ENCODE measurements at places on chromosomes 5 and 9.

GRCh38 chr9:133050781-133051180 lies 11.0 kb upstream of the CEL start:
- no peak for DNase-seq

DNA sequence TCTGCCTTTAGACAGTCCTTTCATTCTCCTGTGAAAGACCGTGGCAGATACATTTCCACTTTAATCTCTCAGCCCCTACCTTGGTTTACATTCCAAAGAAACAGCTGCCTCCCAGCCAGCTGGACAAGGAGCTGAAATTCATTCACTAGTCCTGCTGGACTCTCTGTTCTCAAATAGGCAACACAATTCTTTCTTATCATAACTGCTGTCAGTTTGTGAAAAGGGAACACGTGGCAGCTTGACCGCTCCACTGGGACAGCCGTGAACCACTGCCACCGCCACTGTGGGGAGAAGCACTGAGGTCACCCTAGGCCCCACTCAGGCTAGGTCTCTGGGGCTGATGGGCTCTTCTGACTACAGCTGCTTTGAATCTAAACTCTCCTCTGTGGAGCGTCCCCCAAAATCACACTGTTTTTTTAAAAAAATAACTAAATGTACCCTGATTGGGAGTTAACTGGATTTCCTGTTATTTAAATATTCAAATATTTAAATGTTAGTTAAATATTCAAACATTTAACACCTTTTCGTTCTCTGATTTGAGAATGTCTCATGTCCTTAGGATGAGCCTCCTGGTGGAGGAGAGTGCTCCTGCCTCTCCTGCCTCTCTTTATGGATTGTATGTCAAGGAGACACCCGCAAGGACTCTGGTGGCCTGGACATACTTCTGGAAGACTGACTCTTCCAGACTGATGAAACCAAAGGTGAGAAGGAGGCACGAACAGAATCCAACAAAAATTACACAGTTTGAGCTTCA lies 120.1 kb downstream of the BOD1 start:
- no peak for DNase-seq

DNA sequence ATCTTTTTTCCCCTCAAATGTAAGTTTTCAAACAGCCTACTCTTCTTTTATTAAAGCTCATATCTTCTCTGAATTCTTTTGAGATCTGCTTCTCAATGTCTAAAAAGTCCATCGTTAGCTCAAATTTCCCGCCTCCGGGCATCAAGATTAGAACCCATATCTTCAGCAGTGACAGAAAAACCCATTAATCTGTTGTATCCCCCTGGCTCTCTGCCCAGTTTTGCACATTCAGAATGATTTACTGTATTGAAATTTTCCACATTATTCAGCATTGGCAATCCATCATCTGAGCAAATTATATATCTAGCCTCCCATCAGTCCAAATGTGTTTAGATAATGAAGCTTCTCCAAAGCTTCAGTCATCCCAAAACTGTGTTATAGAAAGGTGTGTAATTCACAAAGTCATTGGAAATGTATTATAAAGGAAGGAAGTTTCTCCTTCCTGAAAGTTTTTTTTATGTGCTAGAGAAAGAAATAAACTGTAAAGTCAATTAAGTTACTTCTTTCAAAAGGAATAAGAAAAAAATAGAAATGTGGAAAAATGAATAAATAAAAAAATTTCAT lies 849.9 kb downstream of the MAT2B start:
- no peak for DNase-seq

DNA sequence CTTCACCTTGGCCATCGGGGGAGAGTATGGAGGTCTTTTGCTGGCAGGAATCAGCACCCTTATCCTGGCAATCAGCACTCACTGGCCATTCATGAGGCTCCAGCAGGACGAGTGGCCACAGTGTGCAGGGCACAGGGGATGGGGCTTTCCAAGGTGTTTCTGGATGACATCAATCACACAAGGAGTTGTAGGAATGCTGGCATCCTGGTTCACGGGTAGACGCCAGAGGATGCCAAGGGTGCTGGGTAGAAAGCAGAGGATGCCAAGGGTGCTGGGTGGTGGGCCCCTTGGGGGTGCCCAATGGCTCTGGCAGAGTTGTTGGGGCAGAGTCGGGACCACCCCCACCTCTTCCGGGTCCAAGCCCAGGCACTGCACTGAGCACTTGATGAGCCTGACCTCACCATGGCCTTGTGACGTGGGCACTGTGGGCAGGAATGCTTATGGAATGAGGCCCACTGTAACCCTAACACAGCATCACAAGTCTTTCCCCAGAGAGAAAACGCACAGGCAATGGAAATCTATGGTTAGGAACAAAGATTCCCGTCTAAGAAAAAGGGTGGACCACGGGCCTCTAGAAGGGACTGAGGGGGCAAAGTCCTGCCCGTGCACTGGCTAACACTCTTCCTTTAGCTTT lies 29.1 kb downstream of the CEL start:
- no peak for DNase-seq

DNA sequence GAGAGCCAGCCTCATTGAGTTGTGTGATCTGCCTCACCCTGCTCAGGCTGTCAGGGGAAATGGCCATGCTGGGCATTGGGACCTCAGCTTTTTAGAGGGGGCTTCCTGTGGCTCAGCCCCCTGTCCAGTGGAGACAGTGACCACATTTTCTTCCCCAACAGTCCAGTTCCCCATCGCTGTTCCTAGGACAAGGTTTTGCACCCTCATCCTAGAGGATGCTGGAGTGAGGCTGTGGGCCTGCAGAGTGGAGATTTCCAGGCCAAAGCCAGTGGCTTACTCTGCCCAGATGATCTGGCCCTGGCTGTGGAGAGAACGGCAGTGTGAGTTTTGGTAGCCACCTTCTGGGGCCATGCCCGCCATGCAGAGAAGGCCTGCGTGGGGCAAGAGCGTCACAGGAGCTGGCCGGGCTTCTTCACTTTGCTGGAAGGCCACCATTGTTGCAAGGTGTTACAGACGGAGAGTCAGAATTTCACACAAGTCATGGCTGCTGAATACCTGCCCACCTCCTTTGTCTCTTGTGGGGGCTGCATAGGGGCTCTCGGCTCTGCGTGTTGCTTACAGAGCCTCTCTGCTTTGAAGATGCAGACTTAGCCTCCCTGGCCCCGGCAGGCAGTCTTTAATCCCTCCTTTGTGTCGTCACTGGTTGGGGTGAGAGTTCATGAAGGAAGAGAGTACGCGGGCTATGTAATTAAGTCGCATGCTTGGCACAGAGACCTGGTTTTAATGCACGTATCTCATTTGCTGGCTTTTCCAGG lies 35.2 kb upstream of the PITX1 start:
- DNase-seq = no peak

- DNase-seq = no peak
Measured at GRCh38 chr5:37665889-37666288, 174.0 kb downstream of the GDNF start.

DNA sequence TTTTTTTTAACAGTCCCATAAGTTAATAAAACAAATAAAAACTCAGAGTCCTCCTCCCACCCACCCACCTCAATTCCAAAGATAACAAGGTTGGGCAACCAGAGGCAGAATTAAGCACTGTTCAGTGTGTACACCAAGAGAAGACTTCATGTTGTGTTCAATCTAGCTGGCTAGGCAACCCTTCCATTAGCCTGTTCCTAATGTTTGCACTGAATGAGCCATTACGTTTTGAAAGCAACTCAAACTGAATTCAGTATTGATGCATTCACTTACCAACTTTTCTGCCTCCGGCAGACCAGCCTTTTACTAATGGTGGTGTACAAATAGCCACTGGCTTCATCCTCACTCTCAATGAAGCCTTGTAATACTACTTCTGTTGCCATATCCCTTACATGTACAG lies 47.5 kb downstream of the PBX3 start:
- DNase-seq = no peak

DNA sequence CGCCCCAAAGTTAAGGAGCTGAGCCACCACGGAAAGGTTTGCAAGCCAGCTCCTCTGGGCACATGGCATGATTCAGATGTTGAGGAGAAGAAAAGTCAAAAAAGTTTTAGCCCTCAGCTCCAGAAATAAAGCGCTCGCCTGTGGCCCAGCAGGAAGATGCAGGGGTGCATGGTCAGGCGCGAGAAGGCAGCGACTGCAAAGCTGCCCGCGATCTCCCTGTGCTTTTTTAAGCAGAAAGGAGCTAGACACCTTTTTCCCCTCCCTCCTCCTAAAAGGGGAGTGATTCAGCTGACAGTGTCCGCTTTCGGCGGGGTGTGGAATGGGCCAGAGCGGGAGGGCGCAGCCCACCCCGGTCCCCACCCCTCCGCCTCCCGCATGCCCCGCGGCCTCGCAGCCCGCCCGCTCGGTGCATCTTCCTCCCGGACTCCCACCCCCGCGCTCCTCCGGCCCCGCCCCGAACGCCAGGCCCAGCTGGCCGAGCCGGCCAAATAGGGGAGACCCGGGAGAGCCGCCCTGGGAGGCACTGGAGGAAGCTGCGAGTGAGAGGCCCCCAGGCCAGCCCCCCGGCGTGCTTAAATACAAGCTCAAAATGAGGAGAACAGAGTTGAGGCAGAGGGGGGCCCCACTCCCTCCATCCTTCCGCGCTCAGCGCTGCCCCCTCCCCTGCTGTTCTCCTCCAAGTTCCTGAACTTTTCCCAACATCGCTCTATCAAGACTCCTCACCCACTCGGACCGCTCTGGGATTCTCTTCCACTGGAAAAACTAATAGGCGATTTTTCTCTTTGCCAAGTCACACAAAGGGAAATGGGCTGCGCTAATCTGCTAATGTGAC lies at the start of gene ADAMTS12:
Gene ADAMTS12 (minus strand): TSS at position 203 of the 832 bp plus-strand sequence. CDS start 134 bp downstream, at position 69.
- DNase-seq = no peak

DNA sequence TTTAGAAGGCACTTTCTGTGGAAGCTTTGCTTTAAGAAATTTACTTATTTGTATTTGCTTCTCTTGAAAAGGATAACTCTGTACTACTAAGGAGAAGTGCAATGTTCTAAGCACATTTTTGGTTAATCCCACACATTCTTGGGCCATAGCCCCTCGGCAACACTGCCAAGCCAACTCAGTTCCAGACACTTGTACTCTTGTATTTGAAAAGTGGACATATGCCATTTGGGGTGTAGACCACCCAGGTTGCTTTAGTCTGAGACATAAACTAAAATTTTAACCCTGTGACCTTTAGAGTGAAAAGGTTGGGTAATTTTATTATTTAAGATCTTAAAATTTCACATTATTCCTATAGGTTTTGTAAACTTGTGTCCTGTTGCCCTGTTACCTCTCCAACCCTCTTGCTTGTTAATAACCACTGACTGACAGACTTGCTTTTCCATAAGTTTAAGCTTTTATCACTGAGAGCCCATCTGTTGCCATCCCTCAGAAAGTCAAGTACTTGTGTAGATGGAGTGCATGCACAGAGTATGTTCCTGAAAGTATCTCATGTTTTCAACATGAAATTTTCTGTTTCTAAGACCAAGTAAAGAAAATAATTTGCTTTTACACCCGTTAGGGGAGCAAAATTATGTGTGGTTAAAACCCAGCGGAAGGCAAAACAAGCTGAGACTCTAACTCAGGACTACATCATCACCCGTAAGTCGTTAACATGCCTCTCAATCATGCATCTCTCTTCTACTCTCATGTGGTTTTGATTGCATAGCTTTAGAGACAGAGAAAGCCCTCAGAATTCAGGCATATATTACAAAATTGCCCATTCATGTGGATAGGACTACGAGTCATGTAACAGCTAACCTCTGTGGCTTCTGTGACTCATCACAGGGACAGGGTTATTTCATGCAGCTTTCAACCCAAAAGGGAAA lies 117.3 kb downstream of the GDNF start:
- DNase-seq = no peak

DNA sequence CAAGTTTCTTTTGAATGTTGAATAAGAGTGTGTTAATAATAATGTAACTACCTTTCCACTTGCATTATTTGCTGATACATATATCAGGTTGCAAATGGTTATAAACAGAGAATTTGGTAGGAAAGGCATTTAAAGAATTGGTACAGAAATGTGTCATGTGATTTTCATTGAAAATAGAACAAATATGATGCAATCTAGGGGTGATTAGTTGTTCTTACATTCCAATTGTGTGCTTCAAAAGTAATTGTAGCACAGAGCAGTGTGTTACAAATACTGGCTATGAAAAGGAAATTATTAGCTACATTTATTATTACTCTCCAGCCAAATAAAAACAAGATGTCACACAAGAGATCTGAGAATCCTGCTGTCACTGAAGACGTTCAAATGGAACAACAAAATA lies 61.8 kb upstream of the PRDM9 start:
- no peak for DNase-seq

DNA sequence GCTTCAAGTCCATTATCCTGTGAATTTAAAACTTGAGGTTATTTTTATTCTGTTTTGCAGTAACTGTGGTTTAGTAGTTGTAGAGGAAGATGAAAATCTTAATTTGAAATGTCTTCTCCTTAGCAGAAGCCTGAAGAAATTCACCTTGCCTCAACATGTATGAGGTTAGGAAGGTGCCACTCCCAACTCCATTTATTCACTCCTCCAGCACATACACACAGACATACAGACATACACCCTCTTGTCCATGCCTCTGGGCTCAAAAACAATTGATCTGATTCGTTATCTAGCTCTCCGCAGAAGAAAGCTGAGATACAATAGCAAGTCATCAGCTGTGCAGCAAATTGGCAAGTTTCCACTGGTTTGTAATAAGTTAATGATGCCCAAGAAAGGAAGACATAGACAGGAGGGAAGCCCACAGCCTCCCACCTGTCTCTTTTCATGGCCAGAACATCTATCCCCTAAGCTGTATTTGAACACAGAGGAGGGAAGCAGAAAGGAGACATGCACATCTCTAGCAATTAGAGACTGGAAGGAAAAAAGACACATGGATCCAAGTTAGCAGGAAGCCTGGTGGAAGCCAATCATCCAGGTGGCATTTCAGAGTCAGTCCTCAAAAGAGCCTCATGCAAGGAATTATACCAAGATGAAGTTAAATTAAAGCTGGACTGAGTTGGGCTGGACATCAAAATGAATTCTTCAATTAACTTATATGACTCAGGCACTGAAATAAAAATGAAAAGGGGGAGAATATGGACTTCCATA lies 257.9 kb downstream of the ASTN2 start:
- DNase-seq = no peak

DNA sequence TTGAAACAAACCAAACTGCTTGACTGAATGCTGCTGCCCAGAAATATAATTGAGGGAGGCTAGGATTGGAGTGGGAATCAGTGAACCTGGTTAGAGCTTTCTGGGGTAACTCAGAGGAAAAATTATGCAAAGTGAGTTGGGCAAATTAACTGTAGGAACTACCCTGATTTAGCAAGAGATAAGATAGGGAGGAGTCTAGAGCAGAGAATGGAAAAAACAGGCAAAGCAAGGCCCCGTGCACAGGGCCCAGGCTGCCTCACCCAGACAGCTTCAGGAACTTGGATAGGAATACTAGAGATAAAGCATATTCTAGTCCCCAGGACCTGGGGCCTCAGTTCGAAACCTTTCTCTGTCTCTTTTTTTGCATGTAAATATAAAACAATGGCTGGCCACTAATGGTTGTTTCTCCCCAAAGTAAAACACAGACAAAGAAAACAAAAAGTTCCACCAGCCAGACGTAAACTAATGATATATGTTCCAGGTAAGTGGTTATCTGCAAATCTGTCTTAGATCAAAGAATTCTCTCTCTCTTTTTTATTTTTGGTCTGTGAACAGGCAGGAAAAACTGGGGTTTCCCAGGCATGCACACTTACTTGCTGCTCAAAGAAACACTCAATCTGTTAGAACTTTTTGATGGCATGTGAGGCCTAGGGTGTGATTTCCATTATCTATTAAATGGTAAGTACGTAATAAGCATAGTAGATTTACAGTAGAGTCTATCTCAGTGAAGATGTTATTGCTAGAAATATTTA lies 168.1 kb upstream of the MAP3K1 start:
- peak; percentile 12 for DNase-seq

GRCh38 chr5:40679148-40679912 lies 385 bp upstream of the PTGER4 start:
- DNase-seq = peak; percentile 90

Data from central memory CD4-positive, alpha-beta T cell (primary cell).